ENCODE measurements at places on chromosomes 6 and 20.

DNA sequence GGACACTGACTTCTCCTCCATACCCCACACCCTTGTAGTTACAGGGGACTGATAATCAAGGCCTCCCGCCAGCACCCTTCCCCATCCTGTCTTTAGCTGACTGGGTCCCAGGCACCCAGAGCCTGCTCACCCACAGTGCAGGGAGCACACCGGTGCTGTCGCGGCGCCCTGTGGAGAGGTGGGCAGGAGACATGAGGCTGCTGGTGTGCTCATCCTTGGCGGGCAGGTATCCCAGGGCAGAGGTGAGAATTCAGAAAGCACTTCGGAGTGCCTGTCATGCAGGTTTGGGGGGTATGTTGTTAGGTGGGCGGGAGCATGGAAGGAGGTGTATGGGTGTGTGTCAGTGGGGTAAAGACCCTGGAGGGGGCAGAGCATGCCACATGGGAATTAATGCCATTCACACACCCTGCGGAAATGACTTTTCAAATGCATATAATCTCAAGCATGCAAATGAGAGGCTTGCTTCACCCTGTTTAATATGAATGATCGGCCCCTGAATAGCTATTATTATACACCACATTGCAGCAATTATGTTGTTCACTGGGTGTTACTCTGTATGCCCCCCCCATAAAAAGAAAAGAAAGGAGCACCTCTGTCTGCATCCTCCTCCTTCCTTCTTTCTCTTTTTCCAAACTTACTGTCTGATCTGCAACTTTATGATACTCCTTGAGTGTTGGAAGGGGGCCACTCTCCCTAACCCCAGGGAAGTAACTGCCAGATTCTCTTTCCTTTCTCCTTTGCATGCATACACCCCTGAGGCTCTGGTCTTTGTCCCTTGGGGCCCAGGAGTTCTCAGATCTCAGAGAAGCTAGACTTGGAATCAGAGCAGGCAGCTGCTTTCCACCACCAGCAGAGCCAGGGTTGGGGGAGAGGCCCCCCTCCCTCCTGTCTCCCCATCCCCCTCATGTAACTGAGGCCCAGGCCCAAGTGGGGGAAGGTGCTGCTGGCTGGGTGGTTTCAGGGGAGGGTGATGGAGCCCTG is 16.0 kb downstream of the FOXP4 start:
- DNase-seq = no peak

DNA sequence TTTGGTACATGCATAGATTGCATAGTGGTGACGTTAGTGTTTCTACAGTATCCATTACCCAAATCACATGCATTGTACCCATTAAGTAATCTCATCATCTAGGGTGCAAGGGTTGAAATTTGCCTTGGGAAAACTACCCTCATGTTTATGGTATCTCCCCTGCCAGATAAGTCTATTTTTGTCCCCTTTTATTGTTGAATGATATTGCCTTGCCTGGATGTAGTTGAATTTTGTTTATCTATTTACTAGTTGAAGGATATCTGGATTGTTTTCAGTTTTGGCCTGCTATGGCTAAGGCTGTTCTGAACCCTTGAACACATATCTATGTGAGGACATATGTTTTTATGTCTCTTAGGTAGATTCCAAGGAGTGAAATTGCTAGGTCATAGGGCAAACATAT is 13.4 kb downstream of the HLA-DRB1 start:
- DNase-seq = no peak

DNA sequence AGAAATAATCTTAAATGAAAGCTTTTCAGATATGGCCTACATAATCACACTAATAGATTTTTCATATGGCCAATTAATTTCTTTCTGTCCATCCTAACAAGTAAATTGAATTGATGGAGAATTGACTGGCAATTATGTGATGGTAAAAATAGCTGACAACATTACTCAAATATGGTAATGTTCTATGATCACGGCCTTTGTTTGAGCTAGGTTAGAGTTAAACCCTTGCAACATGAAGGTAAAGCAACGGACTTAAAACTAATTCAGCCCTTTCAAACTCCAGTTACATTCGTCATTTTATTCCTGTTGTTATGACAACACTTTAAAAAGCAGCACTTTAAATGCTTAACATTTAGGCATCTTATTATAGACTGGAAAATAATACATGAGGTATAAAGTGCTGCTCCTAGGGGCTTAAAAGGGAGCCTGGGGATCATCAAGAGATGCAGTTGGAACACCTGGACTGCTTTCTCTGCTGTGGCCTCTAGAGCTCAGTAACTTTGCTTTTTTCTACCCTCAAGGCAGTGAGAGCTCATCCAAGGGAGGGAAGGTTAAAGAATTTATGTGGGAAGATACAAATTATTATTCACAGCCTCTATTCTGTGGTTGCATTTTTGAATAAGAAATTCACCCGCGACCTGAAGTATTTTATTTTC is 46.9 kb downstream of the RIPOR2 start:
- DNase-seq = no peak

- no peak for DNase-seq
These were observed 11.2 kb upstream of the PCMTD2 start for GRCh38 chr20:64244281-64244805.

DNA sequence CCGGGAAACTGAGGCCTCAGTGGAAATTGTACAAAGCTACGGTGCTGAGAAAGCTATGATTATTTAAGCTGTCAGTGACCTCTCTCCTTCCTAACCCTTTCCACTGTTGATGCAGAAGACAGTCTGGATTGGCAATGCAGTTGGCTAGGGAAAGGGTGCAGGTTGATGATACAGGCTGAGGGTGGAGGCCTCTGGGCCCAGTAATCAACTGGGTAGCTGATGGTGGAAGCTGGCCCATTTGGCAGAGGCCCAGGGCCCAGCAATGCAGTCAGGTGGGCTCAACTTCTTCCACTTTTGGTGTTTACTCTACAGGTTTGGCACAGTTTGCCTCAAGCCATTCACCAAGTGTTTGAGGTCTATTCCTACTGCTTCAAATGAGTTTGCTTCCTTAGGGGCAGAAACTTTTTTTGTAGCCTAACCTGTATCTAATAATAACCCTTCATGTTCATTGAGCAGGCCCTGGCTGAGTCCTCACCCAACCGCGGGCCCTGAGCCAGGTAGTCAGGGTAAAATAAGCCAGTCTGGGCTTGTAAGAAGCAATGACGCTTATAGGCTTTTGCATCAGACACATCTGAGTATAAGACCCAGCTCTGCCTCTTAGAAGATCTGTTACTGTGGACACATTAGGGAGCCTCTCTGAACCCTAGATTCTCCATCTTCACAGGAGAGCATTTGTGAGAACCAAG is 12.1 kb downstream of the BCL2L1 start:
- DNase-seq = no peak

DNA sequence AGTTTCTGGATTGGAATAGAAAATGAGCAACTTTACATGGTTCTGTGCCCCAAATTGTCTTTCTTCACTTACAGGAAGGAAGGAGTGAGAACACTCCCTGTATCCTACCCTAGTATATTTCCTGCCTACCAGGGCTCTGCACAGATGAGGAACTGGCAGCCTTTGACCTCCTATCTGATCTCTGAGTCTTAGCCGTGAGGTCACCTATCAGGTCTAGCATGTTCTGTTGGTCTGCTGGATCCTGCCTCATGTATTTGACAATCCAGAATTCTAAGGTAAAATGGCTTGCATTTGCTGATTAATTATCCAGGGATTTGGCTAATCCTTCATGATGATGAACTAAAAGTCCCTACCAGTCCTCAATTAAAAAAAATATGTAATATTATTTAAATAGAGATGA is 35.0 kb upstream of the TRAM2 start:
- no peak for DNase-seq

DNA sequence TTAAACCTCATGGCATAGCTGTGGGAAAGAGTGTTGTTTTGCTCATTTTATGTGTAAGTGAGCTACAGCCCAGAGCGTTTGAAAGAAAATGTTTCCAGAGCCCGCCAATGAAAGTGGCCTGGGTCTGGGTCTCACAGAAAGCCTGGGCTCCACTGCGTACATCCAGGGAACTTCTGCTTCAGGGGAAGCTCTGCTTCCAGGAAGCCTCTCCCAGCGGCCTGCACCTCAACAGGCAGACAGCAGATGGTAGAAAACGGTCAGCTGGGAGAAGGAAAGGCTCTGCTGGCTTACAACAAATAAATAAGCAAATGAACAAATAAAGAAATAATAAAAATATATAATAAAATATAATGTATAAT is 270.5 kb upstream of the SUPT3H start:
- no peak for DNase-seq

DNA sequence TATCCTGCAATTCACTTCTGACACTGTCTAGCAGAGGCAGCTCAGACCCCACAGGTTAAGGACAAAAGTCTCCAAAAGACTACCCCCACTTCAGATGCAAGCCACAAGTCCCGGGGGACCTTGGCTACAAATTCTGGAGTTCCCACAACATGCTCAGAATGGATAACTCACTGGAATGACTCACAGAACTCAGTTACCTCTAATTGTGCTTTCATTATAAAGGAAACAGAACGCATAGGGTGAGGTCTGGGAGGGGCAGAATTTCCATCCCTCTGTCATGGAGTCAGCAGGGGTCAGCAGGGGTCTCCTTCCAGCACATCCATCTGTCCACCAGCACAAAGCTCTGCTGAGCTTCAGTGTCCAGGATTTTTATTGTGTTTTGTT is 184.2 kb downstream of the CDH4 start:
- DNase-seq = no peak

Measured in activated naive CD4-positive, alpha-beta T cell treated with Interleukin-2 at 50 U/mL for 16 hours (primary cell).